Fibroblast of skin of right quadriceps (primary cell): ENCODE measurements at places on chromosomes 11 and 22.

DNA sequence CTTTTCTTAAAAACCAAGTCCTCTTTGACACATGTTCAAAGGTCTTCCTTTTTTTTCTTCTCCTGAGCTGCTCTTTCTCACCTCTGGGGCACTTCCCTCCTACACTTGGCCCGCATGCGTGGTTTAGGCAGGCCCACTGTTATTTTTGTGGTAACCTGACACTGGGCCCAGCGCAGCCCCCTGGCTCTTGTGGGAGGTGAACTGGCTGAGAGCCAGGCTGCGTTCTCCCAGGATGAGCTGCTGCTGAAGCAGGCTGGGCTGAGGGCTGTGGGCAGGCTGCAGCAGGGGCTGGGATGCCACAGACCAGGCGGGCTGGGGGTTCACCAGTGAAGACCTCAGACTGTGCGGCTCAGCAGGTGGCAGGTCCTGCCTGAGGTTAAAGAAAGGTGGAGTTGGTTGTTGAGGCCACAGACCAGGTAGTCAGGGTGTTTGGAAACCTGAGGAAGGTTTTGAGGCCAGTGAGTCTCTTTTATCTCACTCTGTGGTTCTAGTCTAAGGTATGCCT is 72.4 kb downstream of the TEAD1 start:
- peak; percentile 84 for DNase-seq

- DNase-seq = no peak
These were observed 146.3 kb upstream of the ARHGAP20 start for GRCh38 chr11:110858547-110858921.

DNA sequence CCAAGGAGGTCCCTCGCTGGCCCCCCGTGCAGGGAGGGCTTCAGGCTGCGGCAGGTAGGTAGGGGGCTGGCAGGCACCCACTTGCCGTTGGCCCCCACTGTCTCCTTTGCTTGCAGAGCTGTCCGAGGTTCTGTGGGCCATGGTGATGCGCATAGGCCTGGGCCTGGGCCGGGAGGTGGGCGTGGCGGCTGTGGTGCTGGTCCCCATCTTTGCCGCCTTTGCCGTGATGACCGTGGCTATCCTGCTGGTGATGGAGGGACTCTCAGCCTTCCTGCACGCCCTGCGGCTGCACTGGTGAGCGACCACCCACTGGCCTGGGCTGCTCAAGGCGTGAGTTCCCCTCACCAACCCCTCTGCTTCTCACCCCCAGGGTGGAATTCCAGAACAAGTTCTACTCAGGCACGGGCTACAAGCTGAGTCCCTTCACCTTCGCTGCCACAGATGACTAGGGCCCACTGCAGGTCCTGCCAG is 11.6 kb downstream of the TCIRG1 start:
- no peak for DNase-seq

DNA sequence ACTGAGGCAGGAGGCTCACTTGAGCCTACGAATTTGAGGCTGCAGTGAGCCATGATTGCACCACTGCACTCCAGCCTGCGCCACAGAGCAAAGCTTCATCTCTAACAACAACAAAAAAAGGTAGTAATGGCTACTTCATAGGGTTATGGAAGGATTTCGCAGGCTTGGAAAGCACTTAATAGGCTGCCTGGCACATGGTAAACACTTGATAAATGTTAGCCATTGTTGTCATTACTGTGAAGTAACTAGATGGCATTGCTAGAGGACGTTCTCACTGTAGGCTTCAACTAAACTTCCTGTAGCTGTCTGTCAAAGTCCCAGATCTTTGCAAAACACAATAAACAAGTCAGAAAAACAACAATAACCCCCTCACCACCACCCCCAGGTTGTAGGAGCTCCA is 357.2 kb upstream of the NARS2 start:
- no peak for DNase-seq

DNA sequence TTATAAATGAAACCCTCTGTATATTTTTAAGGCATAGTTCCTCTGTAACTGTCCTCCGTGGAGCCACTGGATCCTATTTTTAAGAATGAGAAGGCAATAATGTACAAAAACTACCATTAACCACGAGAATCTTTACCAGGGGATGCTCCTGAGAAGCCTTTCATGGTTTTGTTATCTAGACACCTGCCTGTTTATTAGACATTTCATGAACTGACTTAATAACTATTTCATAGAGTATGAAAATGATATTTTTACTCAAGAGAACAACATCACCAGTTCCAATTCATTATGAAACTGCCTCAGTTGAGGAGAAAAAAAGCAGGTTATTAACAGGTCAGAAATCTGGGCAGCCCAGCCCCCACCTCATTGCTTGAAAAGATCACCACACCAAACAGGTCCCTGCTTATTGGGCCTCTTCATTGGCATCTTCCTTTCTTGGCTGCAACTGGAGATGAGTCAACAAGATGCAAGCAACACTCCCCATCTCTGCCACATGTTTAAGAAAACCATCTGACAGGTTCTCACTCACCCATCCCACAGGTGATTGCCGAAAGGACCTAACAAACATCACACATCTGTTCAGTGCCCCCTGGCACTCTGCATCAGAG is 27.8 kb downstream of the ETS1 start:
- no peak for DNase-seq

- peak; percentile 20 for DNase-seq
These were observed 21.4 kb downstream of the XRRA1 start for GRCh38 chr11:74927496-74927895.

GRCh38 chr11:130848361-130849214 is 67.7 kb downstream of the SNX19 start:
- DNase-seq = no peak

- no peak for DNase-seq
These were observed 59.9 kb upstream of the POU2AF1 start for GRCh38 chr11:111438846-111439520.

DNA sequence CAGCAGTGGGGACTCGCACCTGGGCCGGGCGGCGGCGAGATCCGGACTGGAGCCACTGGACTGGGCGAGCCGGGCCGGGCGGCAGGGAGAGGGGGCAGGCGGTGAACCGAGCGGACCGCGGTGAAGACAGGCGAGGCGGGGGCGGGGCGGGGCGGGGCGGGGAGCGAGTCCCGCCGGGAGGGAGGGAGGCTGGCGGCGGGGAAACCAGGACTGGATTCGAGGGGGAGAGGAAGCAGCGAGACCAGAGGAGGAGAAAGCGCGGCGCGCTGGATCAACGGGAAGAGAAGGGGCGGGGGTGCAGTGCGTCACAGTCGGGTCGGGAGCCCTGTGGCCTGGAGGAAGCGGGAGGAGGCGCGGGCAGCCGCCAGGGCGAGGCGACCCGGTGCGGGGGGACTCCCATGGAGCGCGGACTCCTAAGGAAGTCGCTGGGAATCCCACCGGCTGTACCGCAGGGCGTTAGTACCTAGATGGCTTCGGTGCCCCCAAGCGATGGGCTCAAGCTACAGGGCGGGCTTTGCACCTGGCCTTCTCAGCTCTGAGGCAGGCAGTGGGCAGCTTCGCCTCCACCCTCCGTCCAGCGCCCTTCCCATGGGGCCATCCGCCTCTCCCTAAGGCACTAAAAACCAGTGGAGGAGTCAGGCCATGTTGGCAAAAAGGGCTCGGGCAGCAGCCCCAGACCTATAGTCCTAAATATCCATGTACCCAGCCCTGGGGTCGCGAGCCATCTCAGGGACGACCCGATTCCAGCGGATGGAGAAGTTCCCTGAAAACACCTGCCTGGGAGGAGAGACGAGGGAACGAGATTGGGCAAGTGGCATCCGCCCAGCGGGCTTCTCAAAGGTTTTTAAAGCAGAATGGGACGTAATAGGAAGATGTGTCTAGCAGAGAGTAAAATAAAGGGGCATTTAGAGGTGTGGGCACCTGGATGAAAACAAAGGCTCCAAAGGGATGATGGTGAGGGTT is at the start of gene TMEM121B:
TMEM121B (minus strand) TSS at position 128 of the 963 bp plus-strand sequence. CDS start 233 bp downstream, outside the sequence.
- peak; percentile 47 for DNase-seq

GRCh38 chr11:114278342-114279065 is 17.7 kb upstream of the NNMT start:
- DNase-seq = no peak
